ENCODE measurements at places on chromosomes 11 and 22.

- DNase-seq, result peak; percentile 75
Measured at GRCh38 chr11:45097721-45098493, 48.5 kb upstream of the PRDM11 start.

GRCh38 chr11:71325418-71326327 lies 73.3 kb upstream of the SHANK2 start:
- DNase-seq, result no peak

- DNase-seq, result no peak
Measured at GRCh38 chr11:72069200-72069599, 11.1 kb downstream of the NUMA1 start.

GRCh38 chr11:4072668-4073285 lies 21.8 kb upstream of the RRM1 start:
- peak; percentile 83 for DNase-seq

- no peak for DNase-seq
Measured at GRCh38 chr11:69027704-69028372, 14.8 kb upstream of the MRGPRF start.

GRCh38 chr11:68775951-68776388 lies 24.6 kb upstream of the TESMIN start:
- no peak for DNase-seq

DNA sequence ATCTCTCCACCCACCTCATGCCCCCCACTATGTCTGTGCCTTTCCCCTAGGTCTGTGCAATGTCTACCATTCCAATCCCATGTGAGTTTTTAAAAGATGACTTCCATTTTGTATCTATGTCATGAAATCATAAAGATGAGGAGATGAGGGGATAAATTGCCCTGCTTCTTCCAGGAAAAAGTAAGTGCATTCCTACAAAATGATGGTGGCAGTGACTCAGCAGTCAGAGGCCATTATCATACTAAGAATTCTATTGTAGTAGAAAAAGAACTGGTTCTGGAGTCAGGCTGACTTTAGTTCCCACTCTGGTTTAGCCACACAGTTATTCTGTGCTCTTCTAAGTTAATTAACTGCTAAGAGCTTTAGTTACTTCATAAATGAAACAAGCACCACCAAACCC lies 89.6 kb upstream of the API5 start:
- DNase-seq, result no peak

GRCh38 chr11:26244207-26244606 lies 87.7 kb upstream of the ANO3 start:
- DNase-seq, result no peak

- no peak for DNase-seq
Measured at GRCh38 chr11:20122131-20122530, 38.1 kb downstream of the DBX1 start.

DNA sequence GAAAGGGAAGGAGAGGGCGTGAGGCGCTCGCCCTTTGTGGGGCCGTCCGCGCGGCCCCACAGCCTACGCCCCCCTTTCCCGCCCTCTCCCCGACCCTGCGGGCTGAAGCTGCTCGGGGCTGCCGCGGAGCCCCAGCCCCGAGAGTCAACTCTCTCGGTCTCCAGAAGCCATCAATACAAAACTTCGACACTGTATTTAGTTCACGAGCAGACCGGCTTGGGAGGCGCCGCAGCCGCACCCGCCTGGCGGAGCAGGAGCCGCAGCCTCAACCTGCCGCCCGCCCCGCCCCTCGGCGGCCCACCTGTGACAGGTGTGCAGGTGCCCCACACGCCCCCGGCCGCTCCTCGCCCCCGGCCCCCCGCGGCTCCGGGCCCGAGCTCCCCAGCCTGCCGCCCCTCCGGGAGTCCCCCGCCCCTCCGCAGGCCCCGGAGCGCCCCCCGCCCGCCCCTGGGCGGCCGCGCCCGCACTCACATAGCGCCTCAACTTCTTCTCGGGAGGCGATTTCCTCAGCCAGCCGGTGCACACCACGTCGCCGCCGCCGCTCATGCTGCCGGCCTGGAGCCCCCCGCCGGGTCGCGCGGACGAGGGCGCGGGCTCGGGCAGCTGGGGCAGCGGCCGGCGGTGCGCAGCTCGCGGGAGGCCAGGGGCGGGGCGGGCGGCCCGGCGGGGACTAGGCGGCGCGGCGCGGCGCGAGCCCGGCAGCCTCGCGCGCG lies at the start of gene GAB2:
GAB2 (minus strand) TSS at position 646 of the 713 bp plus-strand sequence; CDS start at position 546, 100 bp downstream.
- DNase-seq, result no peak

DNA sequence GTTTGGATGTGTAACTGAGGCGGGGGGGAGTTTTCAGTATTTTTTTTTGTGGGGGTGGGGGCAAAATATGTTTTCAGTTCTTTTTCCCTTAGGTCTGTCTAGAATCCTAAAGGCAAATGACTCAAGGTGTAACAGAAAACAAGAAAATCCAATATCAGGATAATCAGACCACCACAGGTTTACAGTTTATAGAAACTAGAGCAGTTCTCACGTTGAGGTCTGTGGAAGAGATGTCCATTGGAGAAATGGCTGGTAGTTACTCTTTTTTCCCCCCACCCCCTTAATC lies 2.3 kb downstream of the MALAT1 start:
- DNase-seq, result no peak

DNA sequence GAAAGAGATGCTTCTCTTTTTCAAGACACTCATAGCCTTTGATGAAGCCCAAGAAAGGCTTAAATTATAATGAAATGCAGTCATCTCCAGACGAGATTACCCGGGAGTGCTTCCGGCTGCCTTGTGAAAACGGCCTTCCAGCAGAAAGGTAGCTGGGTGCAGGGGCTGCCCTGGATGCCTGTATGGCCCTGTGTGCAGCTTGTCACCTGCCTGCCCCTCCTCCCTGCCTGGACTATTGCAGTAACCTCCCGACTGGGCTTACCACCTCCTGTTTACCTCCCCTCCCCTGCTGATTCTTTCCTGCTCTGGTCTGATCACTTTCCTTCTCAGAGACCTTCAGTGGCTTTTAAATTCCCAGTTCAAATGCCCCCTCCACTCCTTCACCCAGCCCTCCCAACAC lies 126.4 kb upstream of the SYT13 start:
- DNase-seq, result no peak

GRCh38 chr11:113991170-113991569 lies 16.3 kb downstream of the HTR3A start:
- peak; percentile 37 for DNase-seq

GRCh38 chr11:118398791-118399559 lies 2.4 kb upstream of the ATP5MG start:
- peak; percentile 13 for DNase-seq

DNA sequence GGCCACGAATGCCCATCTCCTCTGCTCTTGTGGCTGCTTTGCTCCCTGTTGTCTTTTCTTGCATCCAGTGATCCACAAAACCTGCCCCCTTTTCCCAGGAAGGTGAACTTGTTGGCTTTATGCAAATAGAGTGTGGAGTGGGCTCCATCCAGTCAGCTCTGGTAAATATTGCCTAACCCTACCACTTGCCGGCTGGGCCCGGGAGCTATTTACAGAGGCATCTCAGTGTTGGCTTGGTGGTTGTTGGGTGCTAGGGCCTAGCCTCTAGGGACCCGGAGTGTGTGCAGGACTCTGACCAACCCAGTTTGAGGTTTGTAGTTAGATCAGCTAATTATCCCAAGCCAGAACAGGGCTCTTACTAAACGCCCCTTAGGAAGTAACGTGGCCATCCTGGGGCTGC lies 40.8 kb upstream of the TLCD5 start:
- no peak for DNase-seq

GRCh38 chr11:83034673-83035014 lies 37.1 kb downstream of the RAB30 start:
- no peak for DNase-seq

DNA sequence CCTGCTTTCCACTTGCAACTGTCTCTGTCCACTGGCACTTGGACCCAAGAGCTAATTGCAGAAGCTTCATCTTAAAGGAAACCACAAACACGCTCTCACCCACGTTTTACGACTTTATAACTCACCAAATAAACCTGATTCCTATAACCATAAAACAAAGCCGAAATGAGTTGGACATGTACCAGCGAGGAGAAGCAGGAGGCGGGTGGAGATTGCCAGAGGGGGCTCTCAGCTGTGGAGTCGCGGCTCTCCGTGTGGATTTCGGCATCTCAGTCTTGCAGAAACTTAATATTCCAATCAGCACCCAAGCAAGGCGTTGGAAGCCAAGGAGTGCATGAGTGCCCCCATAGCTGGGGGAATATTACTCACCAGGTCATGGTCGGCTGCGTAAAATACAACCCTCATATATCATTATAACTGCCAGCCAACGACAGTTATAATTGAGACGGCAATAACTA lies 483.6 kb downstream of the MN1 start:
- DNase-seq, result no peak

GRCh38 chr22:47460861-47461260 lies 698.4 kb downstream of the TBC1D22A start:
- DNase-seq, result no peak

DNA sequence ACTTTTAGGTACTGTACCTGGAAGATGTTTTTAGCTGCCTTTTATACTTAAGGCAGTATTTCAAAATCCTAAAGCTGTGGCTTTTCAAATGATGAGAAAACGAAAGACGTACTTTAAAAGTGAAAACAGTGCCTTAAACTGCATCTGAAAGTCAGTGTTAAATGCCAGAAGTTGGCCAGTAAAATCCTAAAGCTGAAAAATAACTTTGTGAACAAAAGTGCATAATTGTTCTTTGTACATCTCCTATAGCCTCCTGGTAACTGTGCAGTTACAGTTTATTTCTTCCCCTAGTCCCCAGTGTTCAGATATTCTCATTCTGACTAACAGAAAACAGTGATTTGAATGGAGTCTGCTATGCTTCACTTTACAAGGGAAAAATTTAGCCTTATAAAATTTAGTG lies 6.8 kb downstream of the EED start:
- DNase-seq, result no peak

DNA sequence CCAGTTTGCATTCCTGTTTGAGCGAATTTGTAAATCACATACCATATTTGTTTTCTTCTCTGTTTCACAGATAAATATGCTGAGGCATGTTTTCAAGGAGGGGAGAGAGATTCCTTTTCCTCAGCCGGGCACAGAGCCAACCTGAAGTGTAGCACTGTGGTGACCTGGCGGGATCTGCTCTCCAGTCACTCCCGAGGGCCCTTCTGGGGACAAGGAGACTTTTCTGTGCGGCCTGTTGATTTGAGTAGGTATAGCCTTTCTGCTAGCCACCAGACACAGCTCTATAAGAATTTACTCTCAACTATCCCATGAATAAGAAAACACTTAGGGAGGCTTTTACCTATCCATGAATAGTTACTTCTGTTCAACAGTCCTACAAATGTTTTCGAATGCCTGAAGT lies 63.5 kb upstream of the FDX1 start:
- no peak for DNase-seq

GRCh38 chr11:88301488-88302140 lies 35.9 kb downstream of the CTSC start:
- DNase-seq, result no peak

- DNase-seq, result no peak
Measured at GRCh38 chr22:29243874-29244446, 23.8 kb downstream of the RHBDD3 start.

DNA sequence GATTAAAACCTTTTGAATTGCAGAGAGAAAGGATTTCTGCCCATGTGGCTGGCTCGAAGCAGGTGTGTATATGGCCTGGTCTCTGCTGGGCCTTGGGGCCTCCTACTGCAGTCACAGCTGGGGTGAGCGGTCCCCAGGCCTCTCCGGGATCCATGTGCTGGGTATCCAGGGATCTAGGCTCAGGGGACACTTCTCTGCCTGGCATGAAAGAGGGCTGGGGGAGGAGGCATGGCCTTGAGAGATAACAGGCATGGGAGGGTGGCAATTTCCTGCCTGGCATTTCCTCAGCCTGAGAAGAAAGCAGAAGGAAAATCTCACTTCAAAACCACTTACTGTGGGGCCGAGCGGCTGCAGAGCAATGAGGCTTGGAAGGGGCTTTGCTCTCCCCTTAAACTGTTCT lies 20.3 kb upstream of the PARVG start:
- DNase-seq, result peak; percentile 38

DNA sequence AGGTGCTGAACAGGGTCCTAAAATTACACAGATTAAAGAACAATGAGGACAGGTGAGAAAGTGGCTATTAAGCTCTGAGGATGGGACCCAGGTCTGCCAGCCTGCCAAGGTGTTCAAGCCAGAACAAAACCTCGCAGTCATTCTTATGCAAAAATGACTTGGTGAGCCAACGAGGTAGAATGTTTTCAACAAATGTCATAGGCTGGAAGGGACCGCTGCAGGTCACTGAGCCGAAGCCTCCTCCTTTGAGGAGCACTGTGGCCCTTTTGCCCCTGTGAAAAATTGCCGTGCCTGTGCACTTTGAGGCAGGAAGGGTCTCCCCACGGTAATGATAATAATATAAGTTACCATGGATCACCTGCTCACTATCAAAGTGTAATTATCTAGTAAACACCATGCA lies 216.2 kb downstream of the DSCAML1 start:
- DNase-seq, result no peak

- no peak for DNase-seq
Measured at GRCh38 chr11:19666951-19667350, 45.7 kb upstream of the NAV2 start.

DNA sequence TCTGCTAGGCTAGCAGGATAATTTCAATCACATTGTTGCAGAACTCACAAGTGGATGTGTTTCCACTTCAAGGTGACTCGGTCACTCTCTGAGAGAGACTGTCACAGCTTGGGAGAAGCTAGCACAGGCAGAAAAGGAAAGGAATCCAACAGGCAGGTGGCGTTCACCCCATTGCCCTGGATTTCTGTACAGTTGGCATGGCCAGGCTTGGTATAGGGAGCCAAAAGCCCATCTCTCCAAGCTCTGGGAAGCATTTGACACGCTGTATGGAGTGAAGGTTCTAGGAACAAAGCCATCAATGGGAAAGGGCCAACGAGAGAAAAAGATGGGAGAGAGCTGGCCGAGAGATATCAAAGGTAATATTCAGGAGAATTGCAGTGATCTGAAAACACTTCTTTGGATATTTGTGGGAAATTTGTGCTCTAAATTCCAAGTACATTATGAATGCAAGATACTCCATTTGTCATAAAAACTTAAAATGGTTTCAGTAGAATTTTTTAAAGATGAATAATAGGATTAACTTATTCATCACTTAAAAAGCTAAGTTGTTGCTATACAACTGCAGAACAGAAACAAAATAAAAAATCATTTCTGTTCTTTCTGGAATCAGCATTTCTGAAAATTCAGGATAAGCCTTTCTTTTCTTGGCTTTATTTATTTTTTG lies 223.5 kb upstream of the NTM start:
- no peak for DNase-seq

GRCh38 chr11:126190792-126191191 lies 20.7 kb downstream of the RPUSD4 start:
- no peak for DNase-seq

GRCh38 chr11:62980133-62980760 lies 4.5 kb downstream of the SLC22A6 start:
- no peak for DNase-seq

- no peak for DNase-seq
Measured at GRCh38 chr11:2673250-2673610, 26.6 kb downstream of the KCNQ1OT1 start.

DNA sequence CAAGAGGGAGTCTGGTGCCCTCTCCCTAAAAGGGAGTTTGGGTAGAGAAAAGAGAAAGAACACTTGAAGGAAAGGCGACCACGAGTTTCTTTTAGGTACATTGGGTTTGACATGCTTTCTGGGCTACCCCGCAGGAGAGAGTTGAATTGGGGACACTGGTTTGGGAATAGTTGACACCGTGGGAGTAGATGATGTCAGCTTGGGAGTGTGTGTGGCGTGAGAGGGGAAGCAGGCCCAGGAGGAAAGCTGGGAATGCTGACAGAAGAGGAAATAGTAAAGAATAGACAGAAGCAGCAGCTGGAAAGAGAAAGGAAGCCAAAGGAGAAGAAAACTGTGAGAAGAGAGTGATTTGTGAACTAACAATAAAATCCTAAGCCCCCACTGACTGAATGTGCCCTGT lies 442.9 kb downstream of the DYNC2H1 start:
- no peak for DNase-seq

GRCh38 chr22:23094260-23094659 lies 23.9 kb downstream of the GNAZ start:
- no peak for DNase-seq

Data from hematopoietic multipotent progenitor cell treated with erythropoietin and hydrocortisone succinate and interleukin-3 and kit ligand, for 8 days (in vitro differentiated cells).